ENCODE measurements at places on chromosomes 12 and 14.

DNA sequence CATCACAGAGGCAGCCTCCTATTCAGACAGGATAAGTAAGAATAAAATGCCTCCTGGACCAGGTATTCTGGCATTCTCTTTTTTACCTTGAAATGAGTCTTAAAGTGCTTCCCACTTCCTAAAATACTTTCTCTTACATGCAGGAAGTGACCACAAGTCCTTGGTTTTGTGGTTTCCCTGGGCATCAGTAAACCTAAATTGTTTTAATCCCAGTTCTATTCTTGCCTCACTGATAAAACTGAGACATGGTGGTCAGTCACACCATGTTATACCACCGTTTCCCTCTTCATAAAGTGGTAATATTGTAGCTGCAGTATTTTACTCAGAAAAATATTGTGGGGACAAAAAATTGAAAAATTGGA lies 1.2 kb upstream of the SALL2 start:
- no peak for DNase-seq

GRCh38 chr14:59772233-59772632 lies 98.3 kb downstream of the RTN1 start:
- no peak for DNase-seq

GRCh38 chr14:100523843-100524169 lies 63.4 kb downstream of the BEGAIN start:
- no peak for DNase-seq

GRCh38 chr12:7130701-7131501 lies 730 bp downstream of the CLSTN3 start:
- DNase-seq, result peak; percentile 55

- no peak for DNase-seq
Measured at GRCh38 chr12:55741931-55742680, 816 bp upstream of the GDF11 start.

DNA sequence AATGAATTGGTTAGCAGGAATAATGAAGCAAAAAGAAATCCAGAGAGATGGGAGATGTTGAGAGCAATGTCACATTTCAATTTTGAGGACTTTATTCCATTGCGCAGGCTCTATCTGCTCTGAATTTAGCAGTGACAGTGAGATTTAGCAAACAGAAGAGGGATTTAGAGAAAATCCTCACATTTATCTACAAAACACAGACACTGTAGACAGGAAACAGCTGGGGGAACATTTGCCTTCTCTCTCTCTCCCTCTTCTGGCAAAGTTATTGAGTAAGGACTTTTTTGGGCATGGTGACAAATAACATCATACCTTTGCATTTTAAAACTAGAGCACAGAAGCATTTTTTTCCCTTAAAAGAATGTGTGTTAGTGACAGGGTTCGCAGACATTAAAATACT lies at the start of gene IGF1:
Gene IGF1, minus strand, starts transcription at position 158 of the 400 bp plus-strand sequence. CDS start 182 bp downstream, outside the sequence.
- no peak for DNase-seq

DNA sequence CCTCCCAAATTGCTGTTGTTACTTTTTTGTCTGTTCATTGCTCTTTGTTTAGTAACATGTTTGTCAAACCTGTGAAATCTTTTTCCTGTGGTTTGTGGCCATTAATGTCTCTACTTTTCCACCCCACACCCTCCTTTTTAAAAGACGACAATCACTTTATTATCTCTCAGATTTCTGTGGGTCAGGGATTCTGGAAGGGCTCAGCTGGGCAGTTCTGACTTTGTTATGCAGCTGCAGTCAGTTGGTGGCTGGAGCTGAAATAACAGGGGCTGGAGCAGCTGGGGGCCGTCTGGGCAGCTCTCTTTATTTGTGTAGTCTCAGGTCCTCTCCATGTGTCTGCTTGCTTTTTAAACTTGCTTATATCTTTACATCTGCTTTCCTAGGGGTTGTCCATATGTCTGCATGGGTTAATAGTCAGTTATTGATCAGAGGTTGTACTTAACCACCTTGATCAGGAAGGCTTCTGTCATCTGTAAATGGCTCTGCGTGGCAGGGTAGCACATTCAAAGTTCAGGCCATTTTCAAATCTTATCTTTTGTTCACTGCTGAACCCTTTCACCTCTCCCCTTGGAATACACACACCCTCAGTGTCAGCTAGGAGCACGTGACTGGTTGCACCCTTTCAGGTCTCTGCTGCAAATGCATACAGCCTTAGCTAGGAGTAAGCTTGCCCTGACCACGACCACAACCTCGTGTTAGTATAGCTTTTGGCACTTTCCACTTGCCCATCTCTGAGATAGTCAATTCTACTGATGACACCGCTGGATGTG lies 27.9 kb downstream of the BORCS5 start:
- no peak for DNase-seq

DNA sequence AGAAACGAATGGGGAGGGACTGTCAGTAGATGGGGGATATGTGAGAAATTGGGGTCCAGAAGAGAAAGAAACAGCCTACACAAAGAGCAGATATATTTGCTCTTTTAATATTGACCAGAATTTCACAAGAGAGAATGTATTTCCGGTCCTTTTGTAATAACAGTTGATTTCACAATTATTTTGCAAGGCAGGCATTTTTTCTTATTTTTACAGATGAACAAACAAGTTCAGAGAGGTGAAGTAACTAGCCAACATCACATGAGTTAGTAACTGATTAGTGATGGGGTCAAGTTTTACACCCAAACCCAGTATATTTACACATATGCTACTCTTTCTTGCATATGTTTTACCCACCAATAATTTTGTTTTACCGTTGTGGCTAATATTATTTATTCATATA lies 188.2 kb downstream of the NAV3 start:
- peak; percentile 4 for DNase-seq

- DNase-seq, result peak; percentile 75
Measured at GRCh38 chr14:75132382-75133086, 5.7 kb upstream of the NEK9 start.

- DNase-seq, result peak; percentile 90
Measured at GRCh38 chr12:120445911-120446843, at the start of the genes GATC and TRIAP1. TSS of gene GATC (plus strand) at chr12:120446444. CDS start at chr12:120446481, 37 bp downstream. TSS of gene TRIAP1 (minus strand) at chr12:120446384. CDS start at chr12:120446372, 12 bp downstream.

DNA sequence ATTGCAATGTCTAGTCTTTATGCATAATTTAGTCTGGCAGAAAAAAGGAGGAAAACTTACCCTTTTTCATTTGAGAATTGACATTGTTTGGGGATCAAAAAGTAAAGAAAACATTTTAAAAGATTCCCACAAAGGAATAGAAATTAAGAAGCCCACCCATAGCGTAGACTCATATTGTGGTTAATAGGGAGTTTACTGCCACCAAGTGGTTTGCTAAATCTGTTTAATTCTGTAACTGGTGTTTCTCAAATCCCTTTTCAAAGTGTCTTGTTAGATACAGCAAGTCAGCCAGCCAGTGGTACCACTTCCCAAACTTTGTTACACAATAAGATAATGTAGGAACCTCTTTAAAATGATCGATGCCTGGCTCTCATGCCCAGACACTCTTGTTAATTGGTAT lies 180.3 kb downstream of the IPO8 start:
- no peak for DNase-seq

Measured in epithelial cell of esophagus (primary cell).